ENCODE measurements at places on chromosomes 7 and 10.

- DNase-seq: no peak
Observed at GRCh38 chr10:89384474-89385340, 6.9 kb downstream of the IFIT1B start.

DNA sequence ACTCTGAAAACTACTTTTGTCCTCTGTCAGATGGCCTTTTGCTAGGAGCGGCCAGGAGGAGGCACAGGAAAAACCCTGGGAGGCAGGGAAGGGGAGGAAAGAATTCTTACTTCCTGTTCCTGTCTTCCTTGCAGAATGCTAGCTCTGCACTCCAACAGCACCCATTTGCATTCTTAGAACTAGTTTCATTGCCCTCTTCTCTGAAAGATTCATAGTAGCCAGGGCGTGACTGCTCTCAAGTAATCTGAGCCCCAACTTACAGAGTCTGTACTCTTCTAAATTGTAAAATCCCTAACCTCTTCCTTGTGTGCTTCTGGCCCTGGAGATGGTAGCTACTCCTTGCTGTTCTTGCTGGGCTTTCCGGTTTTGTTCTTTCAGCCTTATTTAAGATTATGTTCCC lies 75.3 kb upstream of the STEAP1 start:
- DNase-seq: no peak

- no peak for DNase-seq
Observed at GRCh38 chr7:26149391-26149977, 2.5 kb upstream of the NFE2L3 start.

GRCh38 chr7:4208086-4208485 lies 474.0 kb upstream of the FOXK1 start:
- no peak for DNase-seq

DNA sequence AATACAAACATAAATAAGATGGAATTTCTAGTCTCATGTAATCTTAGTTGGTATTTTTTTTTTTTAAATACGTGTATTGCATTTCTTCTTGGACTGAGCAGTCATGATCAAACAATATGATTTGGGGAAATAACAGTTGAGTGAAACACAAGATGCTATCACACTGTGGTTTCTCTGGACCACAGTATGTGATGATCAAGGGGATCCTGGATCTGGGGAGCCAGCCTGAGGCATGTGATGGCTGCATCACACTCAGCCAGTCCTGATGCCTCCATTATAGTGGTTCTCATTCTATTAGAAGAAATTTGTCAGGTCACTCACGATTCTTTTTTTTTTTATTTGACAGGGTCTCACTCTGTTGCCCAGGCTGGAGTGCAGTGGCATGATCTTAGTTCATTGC lies 495.9 kb upstream of the POT1 start:
- DNase-seq: no peak

DNA sequence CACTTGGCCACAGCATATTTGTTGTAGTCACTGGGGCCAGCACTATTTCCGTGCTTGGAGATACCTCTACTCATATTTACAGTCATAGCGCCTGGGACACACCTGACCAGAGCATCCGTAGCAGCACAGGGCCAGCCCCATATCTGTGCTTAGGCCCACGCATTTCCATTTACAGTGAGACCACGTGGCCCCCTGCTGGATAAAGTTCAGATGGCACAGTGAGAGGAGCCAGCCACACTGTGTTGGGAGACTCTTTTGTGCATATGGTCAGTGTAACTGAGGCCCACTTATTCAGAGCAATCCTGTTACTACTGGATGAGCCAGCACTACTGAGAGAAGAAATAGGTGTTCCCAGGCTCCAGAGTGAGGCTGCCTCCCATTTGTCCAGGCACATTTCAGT lies 455.3 kb downstream of the REEP3 start:
- no peak for DNase-seq

- no peak for DNase-seq
Observed at GRCh38 chr7:157627646-157628045, 290.8 kb downstream of the DNAJB6 start.

DNA sequence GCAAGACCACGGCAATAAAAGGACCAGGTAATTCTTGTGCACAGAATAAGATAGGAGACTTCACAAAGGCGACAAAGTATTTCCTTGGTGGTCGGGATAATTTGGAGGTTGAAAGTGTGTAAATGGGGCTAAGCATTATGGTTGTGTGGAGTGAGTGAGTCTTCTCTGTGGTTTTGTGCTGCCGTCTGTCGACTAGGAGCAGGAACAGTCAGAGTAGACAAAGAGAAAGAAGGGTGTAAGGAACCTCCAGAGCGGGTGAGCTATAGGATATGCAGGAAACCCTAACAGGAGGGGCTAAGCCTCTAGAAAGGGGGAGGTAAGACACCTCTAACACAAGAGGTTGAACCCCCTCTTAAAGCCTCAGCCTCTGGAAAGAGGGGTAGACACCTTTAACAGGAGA lies 201.6 kb downstream of the SH2D4B start:
- DNase-seq: no peak

GRCh38 chr10:132541129-132541528 lies 3.5 kb downstream of the INPP5A start:
- no peak for DNase-seq

- no peak for DNase-seq
Observed at GRCh38 chr10:30037620-30038336, 21.6 kb downstream of the JCAD start.

DNA sequence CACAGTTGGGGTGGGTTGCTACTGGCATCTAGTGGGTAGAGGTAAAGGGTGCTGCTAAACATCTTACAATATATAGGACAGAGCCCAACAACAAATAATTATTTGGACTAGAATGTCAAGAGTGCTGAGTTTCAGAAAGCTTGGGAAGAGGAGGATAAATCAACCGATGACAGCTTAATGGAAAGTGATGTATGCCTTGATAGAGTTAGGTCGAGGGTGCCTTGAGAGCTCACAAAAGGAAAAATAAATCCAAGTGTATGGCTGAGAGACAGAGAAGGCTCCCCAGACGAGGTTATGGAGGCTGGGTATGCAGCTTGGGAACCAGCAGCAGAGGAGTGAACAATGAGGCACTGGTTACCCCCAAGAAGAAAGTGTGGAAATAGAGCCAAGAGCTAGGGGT lies 211.1 kb downstream of the HDAC9 start:
- DNase-seq: no peak

- DNase-seq: no peak
Observed at GRCh38 chr7:140201393-140201792, 24.6 kb upstream of the KDM7A start.

- DNase-seq: no peak
Observed at GRCh38 chr7:158802535-158803366, 26.6 kb downstream of the ESYT2 start.

DNA sequence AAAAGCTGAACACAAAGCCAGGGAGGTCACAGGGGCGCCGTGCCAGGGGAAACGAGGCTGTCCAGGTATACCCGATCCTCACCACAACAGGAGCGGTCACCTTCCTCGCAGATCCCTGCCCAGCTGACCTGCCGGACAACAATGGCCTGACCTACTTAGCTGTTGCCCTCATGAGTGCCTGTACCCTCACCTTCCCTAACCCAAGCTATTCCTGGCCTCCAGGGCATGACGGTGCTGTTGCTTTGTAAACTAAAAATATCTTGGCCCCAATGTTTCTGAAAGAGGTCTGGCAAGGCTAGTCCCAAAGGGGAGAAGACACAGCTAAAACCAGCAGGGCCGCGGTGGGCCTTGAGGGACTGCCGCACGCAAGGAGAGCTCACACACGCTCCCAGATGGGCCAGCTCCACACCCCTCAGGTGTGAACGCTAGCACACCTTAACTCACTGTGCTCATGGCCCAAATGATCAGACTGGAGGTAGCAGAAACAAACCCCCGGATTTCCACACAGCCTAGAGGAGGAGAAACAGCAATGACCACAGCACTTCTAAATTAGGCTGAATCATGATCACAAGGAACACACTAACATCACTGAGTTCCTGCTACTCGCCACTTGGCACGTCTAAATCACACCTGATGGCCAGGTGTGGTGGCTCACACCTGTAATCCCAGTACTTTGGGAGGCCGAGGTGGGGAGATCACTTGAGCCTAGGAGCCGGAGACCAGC lies 66.3 kb upstream of the CYTH3 start:
- DNase-seq: no peak

GRCh38 chr10:126702181-126702580 lies 31.7 kb upstream of the C10orf90 start:
- DNase-seq: no peak

GRCh38 chr7:37052705-37053104 lies 328.4 kb upstream of the AOAH start:
- DNase-seq: no peak

DNA sequence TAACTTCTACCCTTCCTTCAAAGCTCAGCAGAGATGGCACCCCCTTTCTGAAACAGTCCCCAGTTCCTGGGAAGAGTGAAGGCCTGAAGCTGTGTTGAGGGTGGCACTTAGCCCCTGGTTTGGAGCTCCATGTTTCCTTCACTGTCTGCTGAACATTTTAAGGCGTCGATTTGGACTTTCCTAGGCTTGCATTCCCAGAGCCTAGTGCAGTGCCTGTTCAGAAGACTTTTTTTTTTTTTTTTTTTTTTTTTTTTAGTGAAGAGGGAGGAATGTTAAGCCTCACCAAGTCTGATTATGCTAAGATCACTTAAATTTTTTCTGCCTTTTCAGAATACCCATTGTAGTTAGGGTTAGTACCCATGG lies 97.0 kb downstream of the PFKFB3 start:
- no peak for DNase-seq

- no peak for DNase-seq
Observed at GRCh38 chr10:6650586-6650985, 70.5 kb upstream of the PRKCQ start.

GRCh38 chr10:128739930-128740329 lies 613.7 kb upstream of the MKI67 start:
- no peak for DNase-seq

DNA sequence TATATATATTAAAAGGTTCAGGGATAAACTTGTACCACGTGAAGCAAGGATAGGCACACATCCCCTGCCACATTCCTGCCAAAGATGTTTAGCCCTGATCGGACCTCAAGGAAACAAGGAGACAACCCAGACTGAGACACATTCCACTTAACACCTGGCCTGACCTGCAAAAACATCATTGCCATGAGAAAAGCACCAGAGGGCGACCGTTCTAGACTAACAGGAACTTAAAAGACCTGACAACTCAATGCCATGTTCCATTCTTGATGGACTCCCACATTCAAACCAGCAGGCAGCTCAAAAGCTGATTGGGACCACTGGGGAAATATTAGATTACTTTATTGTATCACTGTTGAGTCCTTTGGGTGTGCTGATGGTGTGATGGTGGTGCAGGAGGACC lies 8.1 kb upstream of the PDGFA start:
- no peak for DNase-seq

GRCh38 chr7:80642871-80643270 lies 4.4 kb downstream of the CD36 start:
- no peak for DNase-seq

DNA sequence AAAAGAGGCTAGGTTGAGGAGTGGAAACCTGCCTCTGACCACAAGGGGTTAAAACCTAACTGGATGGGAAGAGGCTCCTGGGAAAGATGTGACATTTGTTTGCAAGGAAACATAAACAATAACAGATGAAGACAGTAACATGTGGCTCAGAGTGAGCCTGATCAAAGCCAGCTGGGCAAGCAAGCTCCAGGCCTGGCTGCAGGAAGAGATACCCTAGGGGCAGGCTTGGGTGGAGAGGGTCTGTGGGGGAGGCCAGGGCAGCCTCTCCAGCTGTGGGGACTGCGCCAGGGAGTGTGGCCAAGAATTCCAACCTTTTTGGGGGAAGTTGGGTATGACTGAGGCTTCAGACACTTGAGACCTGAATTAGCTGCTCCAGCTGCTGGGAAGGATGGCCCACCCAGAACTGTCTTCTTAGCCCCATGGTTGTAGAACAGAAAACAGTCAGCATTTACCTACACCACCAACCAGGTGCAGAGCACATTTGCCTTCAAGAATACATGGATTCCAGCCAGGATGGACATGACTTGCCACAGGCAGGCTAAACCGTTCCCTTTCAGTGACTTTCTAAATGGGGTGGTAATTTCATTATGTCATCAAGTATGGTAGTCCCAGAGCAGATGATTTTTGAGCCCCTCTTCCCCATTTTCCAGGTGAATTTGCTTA lies 10.4 kb upstream of the FAM170B start:
- DNase-seq: no peak

- peak; percentile 2 for DNase-seq
Observed at GRCh38 chr10:127945341-127945758, 38.4 kb downstream of the PTPRE start.

DNA sequence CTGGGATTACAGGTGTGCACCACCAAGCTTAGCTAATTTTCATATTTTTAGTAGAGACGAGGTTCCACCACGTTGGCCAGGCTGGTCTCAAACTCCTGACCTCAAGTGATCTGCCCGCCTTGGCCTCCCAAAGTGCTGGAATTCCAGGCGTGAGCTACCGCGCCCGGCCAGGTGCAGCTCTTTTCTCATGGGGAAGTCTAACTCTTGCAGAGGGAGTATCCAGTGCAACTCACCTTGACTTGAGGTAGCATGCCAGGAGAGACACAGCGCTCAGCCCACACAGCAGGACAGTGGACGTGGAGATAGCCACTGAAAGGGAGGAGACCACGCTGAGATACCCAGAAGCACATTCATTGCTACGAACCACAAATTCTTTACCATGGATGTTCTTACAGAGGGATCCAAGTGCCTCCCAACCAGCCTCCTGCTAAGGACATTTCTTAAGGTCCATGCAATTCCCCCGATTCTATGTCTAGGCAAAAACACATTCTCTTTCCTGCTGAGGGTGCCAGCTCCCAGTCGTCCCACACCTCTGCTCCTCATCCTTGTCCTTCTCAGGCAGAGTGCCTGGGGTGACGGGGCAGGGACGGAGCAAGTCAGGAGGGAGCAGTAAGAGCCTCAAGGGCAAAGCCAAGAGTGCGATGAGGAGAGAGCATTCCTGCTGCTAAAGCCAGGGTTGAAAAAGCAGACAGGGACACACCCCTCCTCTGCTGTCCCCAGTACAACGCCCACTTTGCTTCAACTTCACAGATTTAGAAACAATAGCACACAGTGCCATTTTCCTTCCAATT lies 21.0 kb downstream of the IL15RA start:
- no peak for DNase-seq

DNA sequence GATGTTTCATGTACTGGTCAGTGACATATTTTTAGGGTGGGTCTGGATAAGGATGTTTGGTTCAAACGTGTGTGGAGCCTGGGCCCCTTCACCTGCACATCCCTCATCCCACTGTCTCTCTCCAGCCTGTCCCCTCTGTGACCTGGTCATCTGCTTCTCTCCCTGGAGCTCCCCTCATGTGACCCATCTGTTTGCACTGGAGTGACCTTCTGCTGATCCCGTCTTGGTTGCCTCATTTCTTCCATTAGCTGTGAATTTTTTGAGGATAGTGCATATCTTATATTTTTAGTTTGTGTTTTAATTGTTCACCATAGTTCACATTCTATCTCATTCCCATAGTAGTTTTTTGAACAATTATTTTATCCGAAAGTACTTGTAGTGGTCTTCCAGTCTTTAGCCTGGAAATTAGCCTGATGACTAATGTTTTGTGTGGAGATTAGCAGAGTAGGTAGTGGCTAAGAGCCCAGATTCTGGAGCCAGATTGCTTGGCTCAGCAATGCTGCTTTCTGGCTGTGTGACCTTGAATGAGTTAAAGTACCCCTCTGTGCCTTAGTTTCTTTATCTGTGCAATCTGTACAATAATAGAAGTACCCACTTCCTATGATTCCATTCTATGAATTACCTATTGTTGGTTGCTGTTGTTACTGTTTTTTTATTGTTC lies 224.5 kb downstream of the LRMDA start:
- DNase-seq: no peak

Data from T-helper 2 cell (primary cell).